Activated CD4-positive, alpha-beta T cell treated with anti-CD3 and anti-CD28 coated beads, Interleukin-2, amount 10 ng/mL, durations not matched to agents 7 days and 5 days (primary cell): ENCODE measurements at places on chromosomes 2 and 18.

DNA sequence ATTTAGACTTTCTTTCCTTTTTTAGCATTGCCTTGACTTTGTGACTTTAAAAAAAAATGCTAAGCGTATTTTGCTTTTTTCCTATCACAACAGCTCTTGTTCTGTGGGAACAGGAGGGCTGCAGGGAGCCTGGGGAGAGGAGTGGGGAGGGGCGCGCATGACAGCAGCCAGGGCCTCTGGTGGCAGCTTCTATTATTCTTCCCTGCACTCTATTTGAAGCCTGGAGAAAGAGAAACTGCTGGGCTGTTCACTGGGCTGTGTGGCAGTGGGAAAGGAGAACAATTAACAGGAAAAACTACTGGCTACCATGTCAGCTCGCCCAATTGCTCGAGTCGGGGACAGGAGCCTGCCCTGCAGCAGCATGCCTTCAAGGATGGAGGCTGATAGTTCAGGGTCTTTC, 119.0 kb upstream of the ZBTB14 start:
- H3K27me3 ChIP-seq = no peaks in the 10 kb centered on the region
- no peak overlapping the region for H3K4me3 ChIP-seq
- no peak overlapping the region for H3K27ac ChIP-seq
- no peak for DNase-seq

- H3K27me3 ChIP-seq = no peaks in the 10 kb centered on the region
- H3K36me3 ChIP-seq = no peaks in the 10 kb centered on the region
Observed at GRCh38 chr2:42757981-42758740, 5.8 kb downstream of the OXER1 start.

DNA sequence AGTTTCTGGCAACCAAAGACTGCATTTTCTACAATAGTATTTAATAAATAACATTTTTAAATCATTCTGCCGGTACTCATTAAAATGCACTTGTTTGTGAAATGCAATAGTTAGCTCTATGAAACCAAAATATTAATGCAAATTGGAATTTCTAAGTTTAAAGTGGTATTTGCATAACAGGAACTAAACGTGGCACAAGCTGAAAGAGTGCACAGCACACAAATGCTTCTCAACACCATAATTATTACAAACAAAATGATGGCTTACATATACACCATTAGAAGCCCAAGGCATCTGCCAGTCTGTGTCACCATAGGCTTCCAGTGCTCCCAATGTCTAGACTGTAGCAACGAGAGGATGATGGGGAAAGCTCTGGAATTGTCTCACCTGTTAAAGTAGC, 280.5 kb downstream of the TCF4 start:
- no peaks in the 10 kb centered on the region for H3K36me3 ChIP-seq
- peaks cover 3% of the 10 kb centered on the region for H3K27me3 ChIP-seq
- no peak overlapping the region for H3K4me3 ChIP-seq
- no peaks in the 10 kb centered on the region for H3K4me1 ChIP-seq
- DNase-seq = no peak

- no peaks in the 10 kb centered on the region for H3K36me3 ChIP-seq
- no peak for DNase-seq
Observed at GRCh38 chr18:58886864-58887612, 22.4 kb downstream of the ZNF532 start.

- no peak overlapping the region for H3K27ac ChIP-seq
- no peak overlapping the region for H3K4me3 ChIP-seq
- H3K4me1 ChIP-seq = no peaks in the 10 kb centered on the region
- no peaks in the 10 kb centered on the region for H3K36me3 ChIP-seq
- DNase-seq = no peak
Observed at GRCh38 chr2:229431327-229431954, 160.4 kb upstream of the PID1 start.

DNA sequence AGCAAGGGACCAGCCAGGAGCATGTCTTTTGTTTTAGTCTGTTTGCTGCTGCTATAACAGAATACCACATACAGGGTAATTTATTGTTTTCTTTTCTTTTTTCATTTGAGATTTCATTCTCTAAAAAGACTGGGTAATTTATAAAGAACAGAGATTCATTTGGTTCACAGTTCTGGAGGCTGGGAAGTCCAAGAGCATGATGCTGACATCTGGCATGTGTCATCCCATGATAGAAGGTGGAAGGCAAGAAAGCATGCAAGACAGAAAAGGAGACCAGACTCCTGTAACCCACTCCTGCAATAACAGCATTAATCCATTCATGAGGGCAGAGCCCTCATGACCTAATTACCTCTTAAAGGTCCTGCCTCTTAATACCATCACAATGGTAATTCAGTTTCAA, 14.8 kb downstream of the SGO2 start:
- H3K27ac ChIP-seq = no peak overlapping the region
- H3K4me3 ChIP-seq = no peak overlapping the region
- H3K36me3 ChIP-seq = peaks cover 67% of the 10 kb centered on the region
- no peak for DNase-seq

DNA sequence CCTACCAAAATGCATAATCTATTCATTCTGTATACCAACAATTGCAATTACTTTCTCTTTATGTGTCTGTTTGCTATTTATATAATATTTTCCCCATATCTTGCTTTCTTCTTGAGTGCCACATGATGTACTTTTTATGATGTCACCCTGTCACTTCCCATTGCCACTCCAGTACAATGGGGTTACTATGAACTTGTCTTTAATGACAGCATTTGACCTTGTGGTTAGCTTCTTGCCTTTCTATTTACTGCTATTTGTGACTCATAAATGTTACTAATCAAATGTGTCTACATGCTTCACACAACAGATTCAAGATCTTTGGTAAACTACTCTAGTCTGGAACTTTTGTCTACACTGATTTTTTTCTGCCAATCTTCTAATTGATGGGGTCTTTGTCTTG, 486.3 kb downstream of the NR4A2 start:
- H3K4me1 ChIP-seq = no peaks in the 10 kb centered on the region
- no peaks in the 10 kb centered on the region for H3K27me3 ChIP-seq
- no peak overlapping the region for H3K27ac ChIP-seq
- no peak for DNase-seq
- H3K36me3 ChIP-seq = no peaks in the 10 kb centered on the region

DNA sequence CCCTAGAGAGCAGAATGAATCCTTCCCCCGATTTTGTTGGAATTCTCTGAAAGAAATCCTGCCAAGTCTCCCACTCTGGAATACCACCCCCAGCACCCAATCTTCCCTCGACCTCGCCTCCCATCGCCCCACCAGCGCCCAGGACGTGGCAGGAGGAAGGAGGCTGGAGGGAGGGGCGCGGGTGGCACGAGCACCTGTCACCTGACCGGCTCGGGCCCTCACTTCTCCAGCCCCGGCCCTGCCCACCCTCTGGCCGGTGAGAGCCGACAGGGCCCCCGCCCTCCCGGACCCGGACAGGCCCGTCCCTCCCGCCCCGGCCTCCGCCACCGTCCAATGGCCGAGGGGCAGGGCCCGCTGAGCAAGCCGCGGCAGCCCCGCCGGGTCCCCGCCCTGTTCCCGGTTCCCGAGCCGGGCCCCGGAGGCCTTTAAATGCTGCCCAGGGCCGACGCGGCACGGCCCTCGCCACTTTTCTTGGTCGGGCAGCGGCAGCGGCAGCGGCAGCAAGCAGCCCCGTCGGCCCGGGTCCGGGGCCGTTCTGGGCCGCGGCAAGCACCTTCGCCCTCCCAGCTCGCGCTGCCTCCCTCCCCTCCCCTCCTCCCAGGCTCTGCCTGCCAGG, at the start of gene LGALSL:
Gene LGALSL (plus strand): TSS at position 393 of the 616 bp plus-strand sequence. CDS start 384 bp downstream, outside the sequence.
- H3K36me3 ChIP-seq = peaks cover 2% of the 10 kb centered on the region
- H3K27ac ChIP-seq = no peak within 1 kb of the TSS
- peaks cover 41% of the 10 kb centered on the region for H3K27me3 ChIP-seq

- H3K4me1 ChIP-seq = no peaks in the 10 kb centered on the region
- no peak overlapping the region for H3K4me3 ChIP-seq
- no peak for DNase-seq
- no peak overlapping the region for H3K27ac ChIP-seq
Observed at GRCh38 chr2:62577994-62578781, 72.2 kb upstream of the TMEM17 start.
